Hematopoietic multipotent progenitor cell treated with erythropoietin and hydrocortisone succinate and interleukin-3 and kit ligand, for 15 days (in vitro differentiated cells): ENCODE measurements at places on chromosomes 2 and 18.

DNA sequence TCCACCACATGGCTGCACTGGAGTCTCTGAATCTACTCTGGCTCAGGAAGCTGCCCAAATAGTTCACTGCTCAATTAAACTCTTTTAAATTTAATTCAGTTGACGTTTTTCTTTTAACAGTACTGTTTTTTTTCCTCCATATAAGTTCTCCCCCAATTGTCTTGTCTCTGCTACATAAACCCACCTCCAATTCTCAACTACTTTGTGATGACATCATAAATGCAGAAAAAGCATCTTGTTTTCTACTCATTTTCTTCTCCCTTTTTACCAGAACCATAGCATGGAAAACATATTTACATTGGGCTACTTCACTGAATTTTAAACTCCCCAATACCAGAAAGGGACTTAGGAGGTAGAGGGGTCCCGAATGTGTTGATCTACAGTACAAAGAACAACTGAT, 270.4 kb downstream of the GPD2 start:
- no peak for DNase-seq

DNA sequence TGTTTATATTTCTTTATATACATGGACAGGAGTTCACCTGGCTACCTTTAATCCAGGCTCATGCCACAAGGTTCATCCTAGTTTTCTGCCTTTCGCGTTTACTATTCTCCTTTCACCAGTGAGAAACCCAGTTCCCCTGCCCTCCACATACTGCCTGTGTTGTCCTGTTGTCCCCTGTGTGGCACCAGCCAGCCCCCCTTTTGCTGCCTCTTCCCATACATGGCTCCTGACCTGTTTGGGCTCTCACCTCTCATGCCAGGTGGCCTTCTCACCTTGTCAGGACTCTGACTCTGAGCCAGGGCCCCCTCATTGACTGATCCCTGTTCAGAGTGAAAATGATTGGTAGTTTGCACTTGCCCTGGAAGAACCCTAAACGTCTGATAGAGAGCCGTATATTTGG, 13.6 kb downstream of the ASB1 start:
- DNase-seq: no peak

GRCh38 chr2:69086466-69086865, 73.5 kb downstream of the ANTXR1 start:
- no peak for DNase-seq

GRCh38 chr2:165725421-165725820, 68.6 kb downstream of the GALNT3 start:
- DNase-seq: no peak

DNA sequence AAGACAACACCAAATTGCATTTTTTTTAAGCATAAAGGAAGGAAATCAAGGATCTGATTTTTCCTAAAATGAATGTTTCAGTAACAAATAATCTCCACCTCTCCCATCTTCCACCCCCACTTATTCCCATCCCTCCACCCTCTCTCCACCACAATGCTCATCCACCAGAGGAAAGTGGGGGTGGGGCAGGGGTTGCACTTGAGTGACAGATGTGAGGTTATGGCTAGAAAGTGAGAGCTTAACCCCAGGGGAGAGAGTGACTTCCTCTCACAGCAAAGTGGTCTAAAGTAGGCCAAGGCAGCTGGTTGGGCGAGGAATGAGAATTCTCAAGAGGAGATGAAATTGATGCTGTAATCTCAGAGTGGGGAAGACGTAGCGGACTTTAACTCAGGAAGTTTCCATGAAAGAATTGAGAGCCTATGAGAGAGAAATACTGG, 104.7 kb downstream of the HNRNPLL start:
- DNase-seq: no peak

DNA sequence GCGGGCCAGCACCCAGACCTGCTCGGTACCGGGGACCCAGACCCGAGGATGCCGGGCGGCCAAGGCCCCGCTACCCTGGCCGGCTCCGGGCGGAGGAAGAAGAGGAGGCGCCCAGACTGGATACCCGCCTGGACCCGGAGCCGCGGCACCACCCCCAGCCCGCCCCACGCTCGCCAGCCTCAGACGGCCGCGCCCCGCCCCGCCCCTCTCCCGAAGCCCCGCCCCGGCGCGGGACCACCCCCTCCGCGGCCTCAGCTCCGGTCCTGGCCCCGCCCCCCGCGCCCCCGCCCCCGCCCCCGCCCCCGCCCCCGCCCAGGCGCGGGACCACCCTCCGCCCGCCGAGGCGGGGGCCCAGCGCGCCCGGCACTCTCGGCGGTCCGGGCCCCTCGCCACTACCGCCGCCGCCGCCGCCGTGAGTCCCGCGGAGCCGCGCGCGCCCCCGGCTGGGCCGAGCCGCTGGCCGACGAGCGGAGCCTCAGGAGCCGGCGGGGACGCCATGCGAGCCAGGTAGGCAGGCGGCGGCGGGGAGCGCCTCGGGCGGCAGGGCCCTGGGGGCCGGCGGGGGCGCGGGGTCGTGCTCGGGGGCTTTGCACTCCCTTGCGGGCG, at the start of gene SH3BP4:
TSS of gene SH3BP4 (plus strand) at position 354 of the 606 bp plus-strand sequence. CDS start 82,986 bp downstream, outside the sequence.
- no peak for DNase-seq

GRCh38 chr2:112889976-112890375, 21.0 kb upstream of the IL37 start:
- DNase-seq: no peak

- DNase-seq: no peak
Observed at GRCh38 chr2:65549257-65549627, 116.8 kb upstream of the SPRED2 start.

GRCh38 chr2:235149736-235150135, 197.9 kb downstream of the SH3BP4 start:
- DNase-seq: no peak

GRCh38 chr2:217993138-217993537, 9.7 kb downstream of the TNS1 start:
- no peak for DNase-seq

GRCh38 chr2:39587641-39588040, 78.1 kb upstream of the TMEM178A start:
- DNase-seq: no peak

DNA sequence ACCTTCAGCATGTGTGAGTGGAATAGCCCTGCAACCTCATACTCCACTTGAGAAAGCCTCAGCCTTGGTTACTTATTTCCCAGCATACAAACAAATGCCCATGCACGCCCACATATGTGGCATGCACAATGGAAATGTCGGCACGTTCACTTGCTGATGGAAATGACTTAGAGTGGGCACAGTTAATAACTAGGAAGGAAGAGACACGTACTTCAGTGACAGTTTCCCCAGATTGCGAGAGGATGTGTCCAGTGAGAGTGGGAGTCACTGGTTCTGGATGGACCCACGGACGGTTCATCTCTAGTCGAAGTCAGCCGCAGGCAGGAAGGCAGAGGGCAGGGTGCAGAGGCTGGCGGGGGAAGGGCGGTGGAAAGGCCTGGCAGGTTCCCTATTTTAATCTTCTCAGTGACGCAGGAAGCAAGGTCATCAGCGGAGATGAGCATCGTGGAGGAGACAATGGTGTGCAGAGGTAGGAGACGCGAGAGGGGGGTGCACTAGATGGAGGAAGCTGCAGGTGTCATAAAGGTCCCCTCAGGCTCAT, 350.7 kb upstream of the MYT1L start:
- no peak for DNase-seq

DNA sequence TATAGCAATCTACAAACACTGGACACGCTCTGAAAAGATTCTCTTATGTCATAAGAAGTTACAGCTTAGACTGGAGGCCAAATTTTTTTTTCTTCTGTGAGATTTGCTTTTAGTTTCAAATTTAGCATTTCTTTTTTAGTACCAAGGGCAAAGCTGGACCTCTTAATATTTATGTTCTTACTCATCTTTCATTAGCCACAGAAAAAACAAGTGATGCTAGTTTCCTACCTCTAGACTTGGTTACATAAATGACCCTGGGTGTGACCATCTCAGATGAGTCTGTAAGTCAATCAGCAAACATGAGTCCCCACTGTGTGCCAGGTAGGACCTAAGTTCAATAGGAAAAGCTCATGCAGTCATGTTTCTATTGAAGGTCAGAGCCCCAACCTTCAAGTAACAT, 94.4 kb downstream of the MEP1B start:
- no peak for DNase-seq

DNA sequence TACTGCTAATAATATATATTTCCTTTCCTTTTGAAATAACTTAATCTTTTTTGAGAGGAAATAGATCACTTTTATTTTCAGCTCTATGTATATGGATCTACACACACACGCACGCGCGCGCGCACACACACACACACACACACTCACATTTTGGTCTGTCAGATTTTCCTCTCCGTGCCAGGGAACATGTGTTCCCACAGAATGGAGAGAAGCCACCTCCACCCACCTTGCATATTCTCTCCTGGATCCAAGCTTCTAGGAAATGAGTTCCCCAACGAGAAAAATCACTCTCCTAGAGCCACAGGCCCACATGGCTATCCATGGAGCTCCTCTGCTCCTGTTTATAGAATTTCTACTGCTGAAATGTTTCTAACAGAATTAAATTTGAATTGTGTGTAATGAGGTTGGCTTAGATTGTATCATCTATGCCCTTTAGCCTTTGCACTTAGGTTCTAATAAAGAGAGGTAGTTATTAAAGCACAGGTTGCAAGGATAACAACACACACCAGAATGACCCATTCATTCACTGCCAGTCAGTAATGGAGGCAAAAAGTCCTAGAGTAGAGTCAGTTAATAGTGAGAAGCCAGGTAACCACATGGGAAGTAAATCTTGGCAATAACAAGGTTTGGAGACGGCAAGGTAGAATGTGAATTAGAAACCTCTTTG, 19.7 kb downstream of the IFIH1 start:
- no peak for DNase-seq

DNA sequence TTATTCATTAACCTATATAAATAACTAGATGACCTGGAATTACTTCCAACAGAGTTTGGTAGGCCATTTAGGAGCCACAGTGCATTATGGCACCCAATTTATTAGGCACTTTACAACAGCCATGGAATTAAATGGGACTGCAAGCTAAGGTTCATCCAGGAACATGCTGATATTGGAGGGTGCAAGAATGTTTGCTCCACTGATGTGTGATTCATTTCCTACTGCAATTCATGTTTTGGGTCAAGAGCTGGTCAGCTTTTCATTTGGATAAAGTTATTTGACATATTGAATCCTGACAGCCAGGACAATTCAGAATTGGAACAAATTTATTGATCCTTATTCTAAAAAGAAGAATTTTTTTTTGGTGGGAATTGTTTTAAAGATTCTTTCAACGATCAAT, 11.8 kb upstream of the LYPD1 start:
- no peak for DNase-seq

DNA sequence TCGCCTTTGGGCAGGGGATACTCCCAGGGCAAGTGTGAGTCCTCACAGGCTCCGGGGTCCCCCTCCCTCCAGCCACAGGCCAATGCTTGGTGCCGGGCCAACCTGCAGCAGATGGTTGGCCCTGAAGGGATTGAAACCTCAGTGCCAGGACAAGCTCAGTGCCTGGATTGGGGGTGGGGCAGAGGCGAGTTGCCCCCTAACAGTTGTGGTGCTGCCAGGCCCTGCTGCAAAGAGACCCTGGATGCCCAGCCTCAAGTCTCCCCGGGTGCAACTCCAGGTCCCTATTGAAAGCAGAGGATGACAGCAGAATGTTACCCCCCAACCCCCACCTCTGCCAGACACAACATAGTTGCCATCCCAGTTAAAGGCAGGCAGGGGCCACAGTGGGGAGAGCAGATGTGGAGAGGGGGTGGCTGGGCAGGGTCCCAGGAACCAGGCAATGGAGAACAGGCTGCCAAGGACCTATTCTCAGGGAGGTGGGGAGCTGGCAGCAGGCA, 9.5 kb upstream of the RNF103 start:
- no peak for DNase-seq

GRCh38 chr2:8546612-8547283, 135.1 kb upstream of the ID2 start:
- no peak for DNase-seq

DNA sequence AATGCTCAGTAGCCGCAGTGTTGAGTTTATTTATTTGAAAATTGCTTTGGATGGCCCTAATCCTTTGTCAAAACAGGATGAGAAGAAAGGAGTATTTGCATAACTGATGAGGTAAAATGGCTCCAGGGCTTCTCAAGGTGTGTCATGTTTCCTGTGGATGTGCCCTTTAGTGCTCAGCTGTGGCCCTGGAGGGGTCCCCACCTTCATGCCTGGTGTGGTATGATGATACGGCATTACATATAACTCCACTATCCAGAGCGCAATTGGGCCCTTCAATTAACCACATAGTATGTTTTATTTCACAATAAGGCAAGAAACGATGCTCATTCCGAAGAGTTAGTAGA, 39.8 kb upstream of the TMEM178A start:
- DNase-seq: no peak

- no peak for DNase-seq
Observed at GRCh38 chr2:37566517-37566981, 104.9 kb downstream of the CDC42EP3 start.

- no peak for DNase-seq
Observed at GRCh38 chr2:24766609-24767008, 26.6 kb downstream of the PTRHD1 start.

- no peak for DNase-seq
Observed at GRCh38 chr18:75350857-75351256, 76.6 kb downstream of the SMIM21 start.

DNA sequence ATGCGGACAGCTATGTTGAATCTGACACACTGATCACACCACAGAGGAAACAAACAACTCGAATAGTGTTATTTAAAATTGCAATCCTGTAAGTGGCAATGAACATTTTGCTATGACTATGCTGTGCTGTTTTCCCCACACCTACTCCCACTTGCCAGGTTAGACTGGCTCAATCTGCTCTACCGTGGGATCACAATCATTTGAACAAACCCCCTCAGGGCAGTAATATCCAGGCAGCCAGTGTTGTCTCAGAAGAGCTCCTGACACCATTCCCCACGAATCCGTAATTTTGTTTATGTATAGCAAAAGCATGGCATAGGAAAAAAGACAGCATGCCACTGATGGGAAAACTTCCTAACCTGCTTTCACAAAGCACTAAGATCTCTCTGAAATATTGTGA, 284.3 kb downstream of the ERBB4 start:
- DNase-seq: no peak

DNA sequence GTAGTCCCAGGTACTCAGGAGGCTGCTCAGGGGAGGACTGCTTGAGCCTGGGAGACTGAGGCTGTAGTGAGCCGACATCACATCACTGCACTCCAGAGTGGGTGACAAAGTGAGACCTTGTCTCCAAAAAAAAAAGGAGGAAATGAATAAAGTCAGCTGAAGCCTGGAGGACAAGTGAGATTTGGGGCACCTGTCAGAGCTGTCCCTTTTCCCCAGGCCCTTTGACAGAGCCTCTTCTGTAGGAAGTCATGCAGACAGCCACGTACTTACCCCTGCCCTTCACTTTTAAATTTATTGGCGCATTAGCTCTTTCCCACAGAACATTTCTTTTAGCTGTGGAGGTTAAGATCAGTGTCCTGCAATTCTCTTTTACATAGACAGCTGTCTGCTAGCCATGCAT, 151.0 kb upstream of the DNMT3A start:
- DNase-seq: no peak

- DNase-seq: no peak
Observed at GRCh38 chr2:181095486-181095885, 115.1 kb downstream of the UBE2E3 start.
